Activated CD4-positive, alpha-beta T cell treated with anti-CD3 and anti-CD28 coated beads for 4 hours (primary cell): ENCODE measurements at places on chromosomes 7 and 10.

DNA sequence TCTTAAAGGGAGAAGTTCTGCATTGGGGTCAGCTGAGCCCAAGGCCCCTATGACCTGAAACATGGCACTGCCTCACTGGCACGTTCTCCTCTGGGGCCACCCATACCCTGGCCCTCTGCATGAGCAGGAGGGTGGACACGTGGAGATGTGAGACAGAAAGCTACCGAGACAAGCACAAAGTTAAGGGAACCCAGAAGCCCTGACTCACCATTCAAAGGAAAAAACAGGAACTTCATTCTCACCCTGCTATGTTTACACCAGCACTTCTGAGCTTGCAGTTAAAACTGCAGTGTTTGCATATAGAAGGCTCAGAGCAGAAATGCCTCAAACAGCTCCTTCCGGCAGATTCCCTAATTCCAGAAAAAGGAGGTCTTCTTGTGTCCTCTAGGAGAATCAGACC is 41.7 kb downstream of the DENND11 start:
- no peak for DNase-seq

DNA sequence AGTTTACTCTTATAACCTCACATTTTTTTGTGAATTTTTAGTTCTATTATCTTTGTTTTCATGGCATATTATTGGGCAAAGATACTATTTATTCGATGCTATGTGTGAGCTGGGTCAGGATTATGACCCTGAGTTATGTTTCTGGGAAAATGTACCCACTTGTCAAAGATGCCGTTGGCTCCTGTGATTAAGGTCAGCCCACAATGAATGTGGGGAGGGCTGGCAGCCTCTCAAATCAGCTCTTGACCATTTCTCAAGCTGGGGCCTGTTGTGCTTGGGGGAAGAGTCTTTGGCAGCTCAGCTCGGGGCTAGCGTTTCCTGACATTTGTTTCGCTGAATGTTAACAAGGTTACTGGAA is 97.5 kb downstream of the TCF7L2 start:
- no peak for DNase-seq

GRCh38 chr7:122306320-122307227 is 2.0 kb upstream of the FEZF1 start:
- DNase-seq: no peak

DNA sequence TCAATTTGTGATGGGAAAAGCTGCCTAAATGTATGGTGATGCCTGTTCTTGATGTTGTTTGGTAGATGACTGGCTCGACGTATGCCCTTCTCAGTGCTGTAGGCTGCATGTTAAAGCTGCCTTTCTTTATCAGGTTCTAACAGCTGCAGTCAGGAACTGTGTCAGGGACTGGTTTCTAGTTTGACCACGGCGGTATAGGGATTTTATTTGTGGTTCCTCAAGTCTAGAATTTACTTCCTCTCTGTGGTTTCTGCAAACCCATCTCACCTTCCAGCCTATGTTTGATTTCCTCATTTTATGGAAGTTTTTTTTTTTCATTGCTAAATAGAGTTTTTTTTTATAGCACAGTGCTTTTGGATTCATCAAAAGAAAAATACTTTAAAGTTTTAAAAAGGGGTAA is 26.5 kb downstream of the LMTK2 start:
- DNase-seq: no peak

GRCh38 chr7:110607050-110607857 is 483.7 kb upstream of the LRRN3 start:
- no peak for DNase-seq

DNA sequence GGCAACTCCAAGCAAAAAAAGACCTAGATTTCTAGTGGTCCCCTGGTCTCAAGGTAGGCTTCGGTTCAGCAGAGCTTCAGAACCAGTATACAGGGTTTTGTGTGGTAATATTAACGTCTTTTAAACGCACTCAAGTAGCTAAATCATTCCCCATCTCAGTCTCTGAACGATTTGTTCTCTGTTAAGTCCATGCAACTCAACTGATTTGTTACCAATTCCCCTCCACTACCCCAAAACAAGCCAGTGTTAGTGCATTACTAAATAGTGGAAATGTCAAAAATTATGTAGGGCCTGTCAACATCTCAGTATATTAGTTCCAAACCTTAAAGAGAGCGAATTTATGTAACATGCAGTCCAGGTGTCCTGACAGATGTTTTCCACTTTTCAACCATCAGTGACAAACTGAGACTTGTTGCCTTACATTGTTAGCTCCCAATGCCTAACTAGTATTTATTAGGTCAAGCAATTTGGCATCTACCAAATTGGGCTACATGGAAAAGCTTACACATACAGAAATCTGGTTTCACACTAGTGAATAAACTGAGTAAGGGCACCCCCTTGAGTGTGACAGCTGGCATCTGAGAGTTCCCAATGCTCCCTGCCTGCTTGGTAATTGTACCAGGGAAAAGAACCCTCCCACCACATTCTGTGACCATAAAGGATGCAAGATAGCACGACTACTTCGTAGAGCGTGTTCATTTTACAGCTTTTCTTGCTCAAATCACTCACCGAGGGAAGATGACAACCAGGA is 12.2 kb downstream of the HNRNPA2B1 start:
- DNase-seq: no peak

GRCh38 chr7:1386623-1387220 is 72.5 kb downstream of the MICALL2 start:
- DNase-seq: no peak

GRCh38 chr10:47099474-47099873 is 188.2 kb downstream of the PTPN20 start:
- no peak for DNase-seq

- no peak for DNase-seq
Measured at GRCh38 chr7:46960970-46961369, 620.9 kb downstream of the TNS3 start.

- no peak for DNase-seq
Measured at GRCh38 chr7:105831824-105832535, 44.4 kb downstream of the ATXN7L1 start.

GRCh38 chr7:112160771-112161150 is 45.4 kb downstream of the DOCK4 start:
- DNase-seq: no peak

GRCh38 chr7:29043576-29043975 is 85.4 kb upstream of the TRIL start:
- DNase-seq: no peak

DNA sequence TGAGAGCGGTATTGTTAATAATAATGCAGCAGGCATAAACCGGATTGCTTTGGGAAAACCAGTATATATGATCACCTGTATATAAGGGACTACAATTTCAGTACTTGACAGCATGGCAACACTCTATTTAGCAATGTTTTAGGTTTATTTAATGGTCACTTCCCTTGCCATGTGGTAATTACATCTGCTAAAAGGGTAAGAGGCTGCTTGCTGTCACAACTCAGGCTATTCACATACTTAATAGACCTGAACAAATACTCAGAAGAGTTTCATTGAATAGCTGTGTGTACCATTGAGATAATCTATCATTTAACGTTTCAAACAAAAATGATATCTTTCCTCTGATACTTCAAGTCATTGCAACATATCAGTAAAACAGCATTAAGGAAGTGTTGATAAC is 90.1 kb downstream of the PCDH15 start:
- DNase-seq: no peak

DNA sequence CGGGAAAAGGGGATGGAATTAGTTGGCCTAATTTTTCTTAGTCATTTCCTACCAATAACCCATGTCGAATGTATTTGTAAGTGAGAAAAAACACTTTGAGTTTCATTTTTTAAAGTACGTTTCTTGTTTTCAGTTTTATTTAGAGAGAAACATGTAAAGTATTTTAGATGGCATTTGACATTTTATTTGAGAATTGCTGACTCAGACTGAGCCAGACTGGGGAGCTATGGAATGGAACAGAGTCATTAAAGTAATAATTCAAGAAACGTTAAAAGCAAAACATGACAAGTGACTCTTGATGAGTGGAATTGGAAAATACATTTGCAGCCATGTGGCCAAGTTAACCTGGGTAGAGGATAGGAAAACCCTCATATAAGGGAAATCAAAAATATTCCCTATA is 286.1 kb upstream of the NPSR1 start:
- no peak for DNase-seq

- peak; percentile 83 for DNase-seq
Measured at GRCh38 chr10:102408728-102409603, 9.6 kb downstream of the PSD start.
